ENCODE measurements at places on chromosomes 13 and 19. TPM values are rescaled to one million over a fixed set of nuclear protein-coding genes. Genes with fewer than 3 reads are reported as not detected.

Gene S1PR4
- total RNA-seq: 0.20 TPM

Gene SIGLECL1
- total RNA-seq: not detected

Gene SEMA6B
- total RNA-seq: 6.3 TPM

Gene CD22
- total RNA-seq: 0.53 TPM

Gene DCLK1
- 1.2 TPM for total RNA-seq

Gene TRIM28
- total RNA-seq: 659 TPM

Gene CGB5
- 1.0 TPM for total RNA-seq

Gene UPK1A
- 1.2 TPM for total RNA-seq

Gene CLEC4M
- total RNA-seq: not detected

Gene ZNF543
- total RNA-seq: 1.6 TPM

Gene REXO1
- total RNA-seq: 16.8 TPM

Gene JSRP1
- total RNA-seq: 1.3 TPM

Gene ZNF566
- 10.1 TPM for total RNA-seq

Gene ZNF613
- total RNA-seq: 0.89 TPM

Gene SOHLH2
- not detected for total RNA-seq

Data from A549 treated with DMSO at 1 μM for 4 hours (cell line).